ENCODE measurements at places on chromosomes 7 and 10. TPM values are rescaled to one million over a fixed set of nuclear protein-coding genes. Genes with fewer than 3 reads are reported as not detected.

The AFAP1L2 gene
- total RNA-seq, result 80.5 TPM

The CALCR gene
- not detected for total RNA-seq

The TFR2 gene
- 1.2 TPM for total RNA-seq

The WNT16 gene
- not detected for total RNA-seq

The ZNF467 gene
- total RNA-seq, result 0.22 TPM

The FLNC gene
- 271 TPM for total RNA-seq

Data from placental epithelial cell (primary cell).